M059J (cell line): ENCODE measurements at places on chromosomes 3 and 15. TPM values are rescaled to one million over a fixed set of nuclear protein-coding genes. Genes with fewer than 3 reads are reported as not detected.

GOLGA6L10 gene
- 0.07 and 0.25 TPM in 2 replicates for total RNA-seq

CEMIP gene
- 2.1 and 4.0 TPM in 2 replicates for total RNA-seq

PLSCR5 gene
- total RNA-seq = not detected in 2 replicates

CIAO2A gene
- total RNA-seq = 172 and 196 TPM in 2 replicates

FRMD5 gene
- total RNA-seq = 4.1 and 9.7 TPM in 2 replicates

CPN2 gene
- total RNA-seq = not detected in 2 replicates

SMCO1 gene
- 0.05 TPM in 1 of 2 replicates, not detected in the other for total RNA-seq

DNA sequence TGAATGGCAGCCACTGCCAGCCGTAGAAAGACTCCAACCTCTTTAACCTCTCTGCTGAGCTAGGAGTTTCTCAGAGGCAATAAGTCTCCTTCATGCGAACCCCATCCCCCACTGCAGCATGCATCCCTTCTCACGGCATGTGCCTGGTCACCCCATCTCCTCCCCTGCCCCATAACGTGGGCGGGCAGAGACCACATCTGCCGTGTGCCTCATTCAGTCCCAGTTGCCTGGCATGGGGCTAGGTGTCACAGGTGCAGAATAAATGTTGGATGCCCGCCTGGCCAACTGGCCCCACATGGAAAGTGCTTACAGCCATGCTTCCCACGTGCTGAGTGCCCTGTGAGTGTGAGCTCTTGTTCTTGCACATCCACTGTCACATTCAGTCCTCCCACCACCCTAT, 43.5 kb upstream of the NTRK3 start:
- DNase-seq = no peak

DNA sequence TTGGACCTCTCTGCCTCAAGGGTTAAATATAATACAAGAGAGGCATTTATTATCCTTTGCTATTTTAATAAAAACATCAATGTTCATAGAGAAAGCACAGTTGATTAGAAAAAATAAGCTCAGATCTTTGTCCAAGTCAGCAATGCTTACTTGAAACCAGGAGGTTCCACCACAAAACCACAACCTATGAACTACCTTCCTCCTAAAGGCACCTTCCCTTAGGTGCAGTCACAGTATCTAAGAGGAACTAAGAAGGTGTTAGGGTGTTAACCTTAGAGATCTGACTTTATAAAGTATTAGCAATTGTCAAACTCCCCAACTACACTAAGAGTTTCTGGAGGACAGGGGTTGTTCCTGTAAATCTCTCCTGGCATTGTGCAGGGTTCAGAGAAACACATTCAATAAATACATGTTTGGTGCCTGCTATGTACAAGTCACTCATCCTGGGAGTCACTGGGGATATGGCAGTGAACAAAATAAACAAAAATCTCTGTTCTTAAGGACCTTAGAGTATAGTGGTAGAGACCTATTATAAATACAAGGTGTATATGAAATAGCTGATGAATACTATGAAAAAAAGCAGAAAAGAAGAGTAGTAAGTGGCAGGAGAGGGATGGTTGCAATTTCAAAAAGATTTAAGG, 208.6 kb downstream of the NFKBIZ start:
- DNase-seq = no peak

- peak; percentile 42 for DNase-seq
Observed at GRCh38 chr3:126850370-126851085, 132.4 kb upstream of the PLXNA1 start.

- no peak for DNase-seq
Observed at GRCh38 chr3:65313666-65314065, 625.9 kb upstream of the ADAMTS9 start.

- peak; percentile 17 for DNase-seq
Observed at GRCh38 chr15:31325595-31326155, 960 bp upstream of the KLF13 start.

DNA sequence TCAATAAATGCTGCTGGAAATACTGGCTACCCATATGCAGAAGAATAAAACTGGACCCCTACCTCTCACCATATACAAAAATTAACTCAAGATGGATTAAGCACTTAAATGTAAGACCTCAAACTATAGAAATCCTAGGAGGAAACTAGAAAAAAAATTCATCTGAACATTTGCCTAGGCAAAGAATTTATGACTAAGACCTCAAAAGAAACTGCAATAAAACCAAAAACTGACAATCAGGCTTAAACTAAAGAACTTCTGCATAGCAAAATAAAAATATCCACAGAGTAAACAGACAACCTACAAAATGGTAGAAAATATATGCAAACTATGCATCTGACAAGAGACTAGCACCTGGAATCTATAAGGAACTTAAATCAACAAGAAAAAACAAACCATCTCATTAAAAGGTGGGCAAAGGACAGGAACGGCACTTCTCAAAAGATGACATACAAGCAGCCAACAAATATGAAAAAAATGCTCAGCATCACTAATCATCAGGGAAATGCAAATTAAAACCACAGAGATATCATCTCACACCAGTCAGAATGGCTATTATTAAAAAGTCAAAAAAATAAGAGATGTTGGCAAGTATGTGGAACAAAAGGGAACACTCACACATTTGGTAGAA, 47.0 kb downstream of the MYO9A start:
- peak; percentile 5 for DNase-seq

GRCh38 chr3:105473521-105474223, 107.0 kb downstream of the ALCAM start:
- DNase-seq = peak; percentile 93

- DNase-seq = no peak
Observed at GRCh38 chr3:101133652-101134051, 140.4 kb upstream of the ABI3BP start.

GRCh38 chr3:77815467-77815866, 775.6 kb downstream of the ROBO2 start:
- DNase-seq = peak; percentile 1

- DNase-seq = peak; percentile 18
Observed at GRCh38 chr15:57600197-57600596, 8.5 kb downstream of the MYZAP start.

- peak; percentile 22 for DNase-seq
Observed at GRCh38 chr15:35746121-35746520, 200.2 kb upstream of the DPH6 start.

DNA sequence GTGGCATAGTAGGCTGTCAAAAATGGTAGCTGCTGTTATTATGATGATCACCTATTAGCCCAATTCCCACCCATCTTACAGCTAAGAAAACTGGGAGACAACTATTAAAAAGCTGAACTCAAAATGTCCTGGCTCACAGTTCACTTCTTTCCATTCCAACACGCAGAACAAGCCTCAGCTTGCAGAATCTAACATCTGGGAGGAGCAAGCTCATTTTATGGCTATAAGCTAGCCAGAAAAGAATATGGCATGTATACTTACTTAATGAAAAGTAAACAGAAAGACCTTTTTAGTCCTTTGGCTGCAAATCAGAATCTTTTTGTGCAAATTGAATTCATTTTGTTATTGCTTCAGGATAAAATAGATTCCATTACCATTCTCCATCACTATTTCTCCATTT, 34.8 kb upstream of the CFAP20DC start:
- no peak for DNase-seq

GRCh38 chr3:134057006-134057653, 27.4 kb upstream of the SLCO2A1 start:
- DNase-seq = peak; percentile 55

GRCh38 chr3:58880182-58880581, 169.6 kb downstream of the CFAP20DC start:
- DNase-seq = peak; percentile 5

DNA sequence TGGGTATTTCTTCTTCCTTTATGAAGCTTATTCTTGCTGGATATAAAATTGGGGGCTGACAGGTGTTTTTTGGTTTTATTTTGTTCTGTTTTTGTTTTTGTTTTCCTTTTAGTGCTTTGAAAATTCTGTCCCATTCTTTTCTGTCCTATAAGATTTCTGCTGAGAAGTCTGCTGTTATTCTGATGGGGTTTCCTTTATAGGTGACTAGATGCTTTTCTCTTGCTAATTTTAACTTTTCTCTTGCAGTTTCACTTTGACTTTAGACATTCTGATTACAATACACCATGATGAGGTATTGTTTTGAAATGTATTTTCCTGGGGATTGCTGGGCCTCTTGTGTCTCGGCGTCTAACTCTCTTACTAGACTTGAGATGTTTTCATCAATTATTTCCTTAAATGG, 22.8 kb downstream of the TTC14 start:
- DNase-seq = no peak

GRCh38 chr15:63595065-63595464, 2.1 kb upstream of the FBXL22 start:
- no peak for DNase-seq

DNA sequence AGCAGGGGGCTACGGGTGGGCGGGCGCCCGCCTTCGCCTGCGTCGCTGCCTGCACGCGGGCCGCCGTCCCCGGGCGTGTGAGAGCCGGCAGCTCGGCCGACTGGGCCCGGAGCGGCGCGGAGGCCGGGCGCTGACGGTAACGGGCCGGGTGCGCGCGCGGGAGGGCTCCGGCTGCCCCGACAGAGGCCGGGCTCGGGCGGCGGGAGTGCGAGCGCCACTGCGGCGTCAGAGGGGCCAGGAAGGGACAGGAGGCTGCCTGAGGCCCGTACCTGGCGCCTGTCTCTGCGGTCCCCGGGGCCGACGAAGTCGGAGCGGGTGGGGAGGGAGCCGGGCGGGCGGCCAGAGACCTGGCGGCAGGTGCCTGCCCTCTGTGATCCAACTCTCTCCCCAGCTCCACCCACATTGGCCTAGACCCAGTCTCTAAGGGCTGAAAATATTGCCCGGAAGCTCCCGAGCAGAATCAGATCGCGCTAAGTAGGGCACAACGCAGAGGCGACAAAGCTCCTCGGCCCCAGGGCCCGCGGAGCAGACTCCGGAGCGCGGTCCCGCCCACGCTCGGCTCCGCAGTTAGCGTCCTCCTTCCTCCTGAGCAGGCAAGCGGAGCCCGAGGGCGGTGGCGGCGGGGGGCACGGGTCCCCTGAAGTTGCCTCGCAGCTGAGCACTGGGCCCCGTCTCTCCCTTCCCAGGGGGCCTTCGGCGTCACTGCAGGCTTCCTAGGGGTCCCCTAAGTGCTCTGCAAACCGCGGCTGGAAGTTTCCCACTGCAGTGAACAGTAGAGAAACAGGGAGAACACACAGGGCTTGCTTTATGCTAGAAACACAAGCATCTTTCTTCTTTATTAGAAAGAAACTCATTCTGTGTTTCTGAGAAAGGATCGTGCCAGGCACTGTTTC, at the start of gene MAN2A2:
TSS of gene MAN2A2 (plus strand) at position 463 of the 893 bp plus-strand sequence. CDS start 906 bp downstream, outside the sequence.
- DNase-seq = peak; percentile 54

GRCh38 chr15:53401503-53401902, 358.0 kb downstream of the WDR72 start:
- DNase-seq = no peak
